ENCODE measurements at places on chromosomes 12 and 14.

DNA sequence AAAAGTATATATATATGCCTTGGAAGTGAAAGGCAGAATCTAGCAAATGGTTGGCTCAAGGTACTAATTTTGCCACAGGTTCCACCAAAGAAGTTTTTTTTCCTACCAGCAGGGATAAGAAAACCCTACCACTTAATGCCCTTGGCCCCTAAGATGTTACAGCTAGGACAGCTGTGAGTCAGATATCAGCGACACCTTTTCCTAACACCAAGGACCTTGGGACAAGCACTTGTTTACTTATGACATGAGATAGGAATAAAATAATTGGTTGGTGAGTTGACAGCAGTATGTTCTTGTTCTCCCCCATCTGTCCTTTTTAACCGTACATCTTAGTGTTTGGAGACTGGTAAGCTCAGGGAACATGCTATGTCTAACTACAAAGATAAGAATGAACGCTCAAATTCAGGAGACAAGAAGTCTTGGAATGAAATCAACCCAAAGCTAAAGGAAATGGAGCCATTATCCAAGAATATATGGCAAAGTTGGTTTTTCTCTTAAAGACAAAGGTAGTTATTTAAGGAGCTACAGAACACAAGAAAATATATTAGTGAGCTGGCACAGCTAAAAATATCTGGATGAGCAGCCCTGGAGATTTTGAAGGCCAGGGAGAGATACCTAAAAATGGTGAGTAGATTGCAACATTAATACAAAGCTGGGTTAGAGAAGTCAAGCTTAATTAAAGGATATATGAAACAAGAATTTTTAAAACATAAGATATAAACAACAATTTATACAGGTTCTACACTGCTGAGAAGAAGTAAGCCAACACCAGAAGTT is 126.8 kb downstream of the TMTC1 start:
- no peak for DNase-seq

DNA sequence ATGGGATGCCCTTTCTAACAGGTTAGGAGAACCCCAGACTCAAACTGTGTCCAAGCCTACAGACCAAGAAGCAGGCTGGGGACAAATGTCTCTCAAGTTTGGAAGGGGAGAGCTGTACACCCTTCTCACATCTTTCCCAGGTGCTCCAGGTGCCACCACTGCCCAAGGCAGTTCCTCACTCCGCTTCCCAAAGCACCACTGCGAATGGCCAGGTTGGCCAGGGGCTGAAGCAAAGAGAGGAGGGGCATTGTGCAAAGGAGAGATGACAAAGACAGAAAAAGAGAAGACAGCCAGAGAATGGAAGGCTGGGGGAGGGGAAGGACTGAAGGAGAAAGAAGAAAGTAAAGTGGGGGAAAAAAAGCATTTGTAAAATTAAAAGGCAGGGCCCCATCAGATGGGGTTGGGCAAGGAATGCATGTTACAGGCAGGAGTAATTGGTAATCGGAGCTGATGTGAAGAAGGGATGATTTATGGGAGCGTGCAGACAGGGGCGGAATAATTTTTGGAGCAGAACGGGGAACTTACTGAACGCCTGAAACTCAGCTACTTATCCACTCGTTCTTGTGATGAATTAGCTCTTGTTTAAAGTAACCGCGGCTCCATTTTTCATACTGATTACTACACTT is 165.8 kb downstream of the ESRRB start:
- no peak for DNase-seq

DNA sequence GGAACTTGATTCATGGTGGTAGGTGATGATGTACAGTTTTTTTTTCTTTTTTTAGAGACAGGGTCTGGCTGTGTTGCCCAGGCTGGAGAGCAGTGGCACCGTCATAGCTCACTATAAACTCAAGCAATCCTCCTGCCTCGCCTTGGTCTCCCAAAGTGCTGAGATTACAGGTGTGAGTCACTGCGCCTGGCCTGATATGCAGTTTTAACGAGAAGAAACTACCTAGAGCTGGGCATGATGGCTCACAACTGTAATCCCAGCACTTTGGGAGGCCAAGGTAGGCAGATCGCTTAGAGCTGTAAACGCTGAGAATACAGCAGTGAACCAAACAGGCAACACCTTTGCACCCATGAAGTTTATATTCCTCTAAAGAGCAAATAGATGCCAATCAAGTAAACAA is 13.0 kb upstream of the VPS37B start:
- DNase-seq: peak; percentile 22

DNA sequence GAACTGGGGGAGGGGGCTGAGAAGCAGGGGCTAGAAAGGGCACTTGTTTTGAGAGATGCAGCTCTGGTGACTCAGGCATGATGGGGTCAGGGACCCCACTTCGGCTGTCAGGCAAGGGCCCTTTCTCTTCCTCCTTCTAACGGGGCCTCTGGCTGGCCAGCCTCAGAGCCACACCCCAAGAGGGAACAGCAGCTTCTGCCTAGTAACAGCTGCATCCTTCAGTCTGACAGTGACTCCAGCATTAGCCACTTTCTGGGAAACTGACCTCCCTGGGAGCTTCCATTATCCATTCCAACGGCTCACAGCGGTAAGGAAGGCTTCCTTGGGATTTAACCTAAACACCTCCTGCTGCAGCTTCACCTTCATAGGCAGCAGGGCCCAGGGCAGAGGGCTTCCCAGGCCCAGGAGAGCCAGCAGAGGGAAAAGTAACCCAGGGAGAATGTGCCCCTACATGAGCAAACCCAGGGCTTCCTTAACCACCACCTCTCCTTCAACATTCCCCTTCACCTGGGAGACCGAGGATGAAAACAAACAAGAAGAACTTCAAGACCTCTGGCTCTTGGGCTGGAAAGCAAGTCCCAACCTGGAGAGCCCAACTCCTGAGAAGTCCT is 2.7 kb downstream of the NCKAP5L start:
- no peak for DNase-seq

- no peak for DNase-seq
Observed at GRCh38 chr14:104994978-104995377, 9.4 kb downstream of the CLBA1 start.

DNA sequence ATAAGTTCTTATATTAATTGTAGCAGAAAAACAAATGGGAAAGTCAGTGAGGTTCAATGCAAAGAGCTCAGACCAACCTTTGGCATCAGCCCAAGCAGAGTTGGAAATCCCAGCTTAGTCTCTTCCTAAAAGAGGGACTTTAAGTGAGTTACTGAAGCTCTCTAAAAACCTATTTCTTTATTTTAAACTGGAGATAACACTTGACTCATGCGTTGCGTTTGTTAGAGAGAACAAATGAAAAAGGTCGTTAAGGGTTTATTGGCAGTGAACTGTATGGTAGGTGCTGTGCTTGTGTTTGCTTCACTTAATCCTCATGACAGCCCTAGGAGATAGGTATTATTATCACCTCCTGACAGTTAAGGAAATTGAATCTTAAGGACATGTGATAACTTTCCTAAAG is 396.5 kb downstream of the RAD51B start:
- DNase-seq: no peak

- DNase-seq: no peak
Observed at GRCh38 chr12:15839041-15839440, 43.1 kb upstream of the STRAP start.

DNA sequence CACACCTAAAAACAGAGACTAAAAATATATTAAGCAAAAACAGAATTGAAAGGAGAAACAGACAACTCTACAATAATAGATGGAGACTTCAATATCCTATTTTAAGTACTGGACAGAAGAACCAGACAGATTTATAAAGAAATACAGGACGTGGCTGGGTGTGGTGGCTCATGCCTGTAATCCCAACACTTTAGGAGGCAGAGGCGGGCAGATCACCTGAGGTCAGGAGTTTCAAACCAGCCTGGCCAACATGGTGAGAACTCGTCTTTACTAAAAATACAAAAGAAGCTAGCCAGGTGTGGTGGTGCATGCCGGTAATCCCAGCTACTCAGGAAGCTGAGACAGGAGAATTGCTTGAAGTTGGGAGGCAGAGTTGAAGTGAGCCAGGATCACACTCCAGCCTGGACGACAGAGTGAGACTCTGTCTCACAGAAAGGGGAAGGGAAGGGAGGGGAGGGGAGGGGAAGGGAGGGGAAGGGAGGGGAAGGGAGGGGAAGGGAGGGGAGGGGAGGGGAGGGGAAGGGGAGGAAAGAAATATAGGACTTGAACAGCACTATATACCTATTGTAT is 53.0 kb downstream of the CDK17 start:
- no peak for DNase-seq

DNA sequence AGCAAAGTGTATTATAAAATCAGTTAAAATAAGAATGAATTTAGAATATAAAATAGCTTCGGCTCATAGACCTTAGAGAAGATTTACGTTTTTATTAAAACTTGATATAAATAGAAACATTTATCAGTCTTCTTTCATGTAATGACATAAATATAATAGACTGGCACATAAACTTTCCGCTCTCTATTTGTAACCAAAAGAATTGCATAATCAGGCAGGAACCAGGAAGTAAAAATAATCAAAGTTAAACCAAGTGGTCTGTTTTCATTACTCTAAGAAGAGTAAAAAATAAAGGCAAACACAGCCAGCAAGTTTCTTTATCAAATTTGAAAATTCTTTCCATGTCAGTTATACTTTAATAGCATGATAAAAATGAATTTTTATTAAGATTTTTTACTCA is 46.3 kb upstream of the ATP2A2 start:
- no peak for DNase-seq

- peak; percentile 93 for DNase-seq
Observed at GRCh38 chr12:64893961-64894360, 69.5 kb downstream of the TBC1D30 start.

- no peak for DNase-seq
Observed at GRCh38 chr14:100901391-100902183, 1.9 kb downstream of the RTL1 start.
